ENCODE measurements at places on chromosomes 7 and 10.

DNA sequence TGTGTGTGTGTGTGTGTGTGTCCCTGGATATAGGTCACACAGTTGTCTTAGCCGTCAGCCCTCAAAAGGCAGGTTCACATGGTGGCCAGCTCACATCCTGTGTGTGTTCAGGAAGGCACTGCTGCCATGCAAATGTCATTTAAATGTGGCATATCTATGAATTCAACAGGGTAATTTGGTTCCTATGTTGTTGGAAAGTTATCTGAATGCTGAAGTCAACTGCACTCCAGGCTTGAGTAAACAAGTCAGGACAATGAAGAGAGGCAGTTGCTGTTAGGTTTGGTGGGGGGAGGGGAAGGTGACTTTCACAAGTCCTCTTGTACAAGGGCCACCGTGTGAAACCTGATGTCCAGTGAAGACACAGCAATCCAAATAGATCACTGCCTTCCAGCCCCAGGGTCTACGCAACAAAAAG, 61.1 kb downstream of the PTPRE start:
- peaks cover 36% of the 10 kb centered on the region for H3K27me3 ChIP-seq
- DNase-seq = no peak
- no peaks in the 10 kb centered on the region for H3K4me1 ChIP-seq
- H3K27ac ChIP-seq = no peak overlapping the region
- peaks cover 3% of the 10 kb centered on the region for H3K36me3 ChIP-seq

- no peak overlapping the region for H3K4me3 ChIP-seq
- no peak overlapping the region for H3K27ac ChIP-seq
- H3K27me3 ChIP-seq = no peaks in the 10 kb centered on the region
Measured at GRCh38 chr7:133857376-133858119, 269.6 kb upstream of the LRGUK start.

- no peaks in the 10 kb centered on the region for H3K36me3 ChIP-seq
- no peak overlapping the region for H3K4me3 ChIP-seq
- H3K27ac ChIP-seq = no peak overlapping the region
- no peak for DNase-seq
- H3K27me3 ChIP-seq = peaks cover 40% of the 10 kb centered on the region
- H3K4me1 ChIP-seq = no peaks in the 10 kb centered on the region
Measured at GRCh38 chr7:28731092-28731658, 227.0 kb downstream of the TRIL start.

- no peaks in the 10 kb centered on the region for H3K4me1 ChIP-seq
- no peak for DNase-seq
- peaks cover 2% of the 10 kb centered on the region for H3K36me3 ChIP-seq
Measured at GRCh38 chr10:113767222-113767621, 15.7 kb downstream of the PLEKHS1 start.
